ENCODE measurements at places on chromosomes 7 and 10. TPM values are rescaled to one million over a fixed set of nuclear protein-coding genes. Genes with fewer than 3 reads are reported as not detected.

Gene CUL1
- 31.9 TPM for total RNA-seq

DNA sequence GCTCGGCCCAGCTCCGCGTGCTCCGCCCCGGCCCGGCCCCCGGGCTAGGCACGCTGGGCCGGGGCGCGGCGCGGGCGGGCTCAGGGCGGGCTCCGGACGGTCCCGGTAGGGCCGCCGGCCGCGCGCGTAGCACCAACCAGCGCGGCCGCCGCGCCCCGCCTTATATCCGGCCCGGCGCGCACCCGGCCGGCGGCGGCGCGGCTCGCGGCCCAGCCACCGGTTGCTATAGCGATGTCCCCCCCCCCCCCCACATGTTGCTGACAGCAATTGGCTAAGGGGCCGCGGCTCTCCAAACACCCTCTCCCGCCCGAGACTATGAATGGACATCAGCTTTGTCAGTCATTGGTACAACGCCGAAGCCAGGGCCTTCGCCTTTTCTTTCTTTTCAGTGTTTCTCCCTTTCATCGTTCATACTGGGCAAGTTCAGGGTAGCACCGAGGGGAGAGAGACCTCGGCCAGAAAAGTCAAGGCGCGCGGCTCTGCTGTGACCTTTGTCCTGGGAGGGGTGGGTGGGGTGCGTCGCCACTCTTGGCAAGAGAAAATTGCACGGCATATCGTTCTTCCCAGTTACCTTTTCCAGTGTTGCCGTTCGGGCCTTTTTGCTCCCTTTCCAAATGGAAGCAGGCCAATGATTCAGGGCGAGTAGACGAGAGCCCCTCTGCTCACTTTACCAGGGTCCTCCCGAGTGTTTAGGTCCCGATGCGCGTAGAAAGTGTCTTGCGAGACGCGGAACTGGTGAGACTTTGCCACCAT, 354.2 kb downstream of the DNAJB6 start:
- peak; percentile 78 for DNase-seq

DNA sequence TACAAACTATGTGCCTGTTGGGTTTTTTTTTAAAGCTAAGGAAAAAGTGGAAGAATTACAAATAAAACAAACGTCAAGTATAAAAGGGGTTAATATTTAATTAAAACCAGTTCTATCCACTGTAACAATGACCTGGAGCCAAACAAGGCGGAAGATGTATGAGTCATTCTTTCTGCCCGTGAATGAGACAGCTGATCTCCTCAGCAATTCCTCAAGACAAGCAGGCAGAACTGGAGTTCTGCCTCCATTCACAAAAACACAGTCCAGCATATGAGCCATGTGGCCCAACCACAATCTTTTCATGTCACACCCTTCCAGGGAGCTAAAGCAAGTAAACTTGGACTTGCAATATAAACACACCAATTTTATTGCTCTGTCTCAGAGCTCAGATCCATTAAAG, 8.4 kb downstream of the ETV1 start:
- peak; percentile 10 for DNase-seq

- DNase-seq, result peak; percentile 97
Measured at GRCh38 chr10:122126763-122127659, 138.0 kb downstream of the TACC2 start.

GRCh38 chr7:86947929-86948328, 111.5 kb downstream of the ELAPOR2 start:
- no peak for DNase-seq

Gene LRIT1
- not detected for total RNA-seq

Measured in lung microvascular endothelial cell (primary cell).